ENCODE measurements at places on chromosomes 6 and 20.

- peak; percentile 7 for DNase-seq
Measured at GRCh38 chr6:89298680-89299465, 16.2 kb downstream of the GABRR2 start.

GRCh38 chr6:6277413-6277812 is 43.0 kb downstream of the F13A1 start:
- DNase-seq: no peak

DNA sequence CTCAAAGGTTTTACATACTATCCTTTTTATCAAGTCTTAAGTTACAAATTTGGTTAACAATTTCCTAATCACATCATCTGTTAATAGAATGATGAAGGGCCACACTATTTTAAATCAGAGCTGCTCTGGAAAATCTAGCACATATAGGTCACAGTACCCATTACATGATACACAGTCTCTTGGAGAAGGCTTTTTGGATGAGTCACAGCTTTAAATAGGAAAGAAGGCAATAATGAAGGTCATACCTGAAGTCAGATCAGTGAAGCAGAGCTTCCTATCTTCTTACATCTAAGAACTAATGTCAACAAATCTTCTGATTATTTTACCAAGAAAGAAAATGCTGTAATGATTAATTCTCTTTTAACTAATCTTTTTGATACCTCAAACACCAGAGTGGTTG is 248.5 kb downstream of the BTBD9 start:
- DNase-seq: no peak

DNA sequence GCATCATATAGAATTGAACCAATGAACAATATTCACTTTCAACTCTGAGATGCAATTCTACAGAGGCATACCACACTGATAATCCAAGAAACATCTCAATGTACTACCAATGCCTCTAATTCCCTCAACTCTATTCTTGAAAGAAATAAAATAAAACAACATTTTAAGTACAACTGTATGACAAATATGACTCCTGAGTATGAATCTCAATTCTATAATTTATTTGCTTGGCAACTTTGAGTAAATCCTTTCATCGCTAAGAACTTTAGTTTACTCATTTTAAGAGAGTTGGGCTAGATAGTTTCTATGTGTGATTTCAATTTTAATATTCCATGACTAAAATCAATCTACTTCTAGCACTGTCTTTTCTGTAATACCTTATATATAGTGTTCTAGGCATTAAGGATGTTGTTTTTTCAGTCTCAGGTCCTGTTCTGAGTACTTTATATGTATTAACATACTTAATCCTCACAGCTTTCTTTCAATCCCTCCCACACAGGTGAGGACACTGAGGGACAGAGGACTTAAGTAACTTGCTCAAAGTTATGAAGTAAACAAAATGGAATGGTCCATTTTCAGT is 33.4 kb downstream of the GOPC start:
- no peak for DNase-seq

DNA sequence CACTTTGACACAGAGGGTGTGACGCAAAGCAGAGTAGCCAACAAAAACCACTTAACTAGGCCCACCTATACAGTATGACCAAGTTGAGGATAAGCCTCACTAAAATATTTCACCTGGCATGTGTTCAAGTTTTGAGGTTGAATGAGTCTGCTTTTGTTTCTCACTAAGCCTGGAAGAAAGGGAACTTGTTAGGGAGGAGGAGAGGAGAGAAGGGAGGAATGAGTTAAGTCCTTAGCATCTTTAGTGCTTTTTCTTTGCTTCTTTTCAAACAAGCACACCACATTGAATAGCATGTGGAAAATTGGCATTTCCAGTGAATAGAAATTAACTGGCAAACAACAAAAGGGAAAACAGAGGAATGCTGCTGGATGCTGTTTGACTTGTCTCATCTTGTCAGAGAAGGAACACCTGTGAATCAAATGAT is 461.9 kb downstream of the GJA1 start:
- DNase-seq: no peak

- DNase-seq: no peak
Measured at GRCh38 chr6:143745166-143746133, 67.7 kb downstream of the PHACTR2 start.

GRCh38 chr20:16187956-16188616 is 385.2 kb downstream of the KIF16B start:
- no peak for DNase-seq

DNA sequence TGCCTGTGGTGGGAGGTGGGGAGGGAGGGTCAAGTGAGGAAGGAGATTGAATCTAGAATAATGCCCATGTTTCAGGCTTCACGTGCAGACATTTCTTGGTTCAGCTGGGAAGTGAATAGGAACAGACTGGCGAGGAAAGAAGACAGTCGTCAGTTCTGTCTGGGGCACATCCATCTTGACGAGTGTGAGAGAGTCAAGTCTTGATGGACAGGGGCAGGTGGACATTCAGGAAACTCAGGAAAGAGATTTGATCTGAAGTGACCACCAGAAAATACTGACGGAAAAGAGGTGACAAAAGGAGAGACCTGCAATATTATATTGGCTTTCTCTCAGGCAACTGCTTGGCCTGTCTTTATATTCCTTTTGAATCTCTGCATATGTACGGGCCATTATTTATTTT is 68.6 kb downstream of the ESR1 start:
- no peak for DNase-seq

- no peak for DNase-seq
Measured at GRCh38 chr6:126535138-126535537, 195.2 kb downstream of the CENPW start.

GRCh38 chr6:7785243-7786035 is 59.5 kb downstream of the BMP6 start:
- no peak for DNase-seq

DNA sequence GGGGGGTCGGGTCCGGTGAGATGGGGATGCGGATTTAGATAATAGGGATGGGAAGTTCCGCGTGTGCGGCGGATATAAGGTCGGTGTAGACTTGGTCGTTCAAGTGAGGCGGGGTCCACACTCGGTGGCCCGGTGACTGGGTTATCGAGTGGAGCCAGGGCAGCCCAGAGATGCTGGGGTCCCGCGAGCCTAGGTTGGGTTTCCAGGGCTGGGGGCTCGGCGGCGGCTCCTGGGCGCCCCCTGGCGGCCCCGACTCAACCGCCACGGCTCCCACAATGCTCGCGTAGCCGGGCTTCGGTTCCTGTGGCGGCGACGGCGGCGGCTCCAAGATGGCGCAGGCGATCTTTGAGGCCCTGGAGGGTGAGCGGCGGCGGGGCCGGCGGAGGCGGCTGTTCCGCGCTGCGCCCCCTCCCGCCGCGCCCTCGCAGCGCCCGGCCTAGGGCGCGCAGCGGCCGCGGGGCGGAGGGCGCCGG is at the start of gene ZNF341:
Gene ZNF341 (plus strand): TSS at position 304 of the 473 bp plus-strand sequence. CDS start 26 bp downstream, at position 330.
- DNase-seq: peak; percentile 94

- DNase-seq: no peak
Measured at GRCh38 chr6:37016995-37017394, 11.5 kb downstream of the FGD2 start.

DNA sequence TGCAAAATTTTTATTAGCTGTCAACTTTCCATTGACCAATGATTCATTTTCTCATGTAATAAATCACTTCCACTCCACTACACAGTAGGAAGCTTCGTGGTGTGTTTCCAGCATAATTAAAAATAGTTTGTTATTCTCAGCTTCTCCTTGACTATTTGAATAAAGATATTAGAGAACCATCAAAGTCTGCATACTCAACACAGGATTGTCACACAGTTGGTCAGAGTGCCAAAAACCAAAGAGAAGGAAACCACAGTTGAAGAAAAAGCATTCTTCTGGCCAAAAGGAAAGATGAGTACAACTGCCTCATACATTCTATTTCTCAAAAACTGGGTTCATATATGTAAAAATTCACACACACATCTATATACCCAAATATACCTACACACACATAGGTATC is 455.1 kb upstream of the HSF2 start:
- DNase-seq: no peak

GRCh38 chr20:5767493-5768098 is 17.4 kb downstream of the SHLD1 start:
- DNase-seq: no peak

GRCh38 chr20:4014031-4014474 is 1.3 kb downstream of the RNF24 start:
- DNase-seq: no peak

DNA sequence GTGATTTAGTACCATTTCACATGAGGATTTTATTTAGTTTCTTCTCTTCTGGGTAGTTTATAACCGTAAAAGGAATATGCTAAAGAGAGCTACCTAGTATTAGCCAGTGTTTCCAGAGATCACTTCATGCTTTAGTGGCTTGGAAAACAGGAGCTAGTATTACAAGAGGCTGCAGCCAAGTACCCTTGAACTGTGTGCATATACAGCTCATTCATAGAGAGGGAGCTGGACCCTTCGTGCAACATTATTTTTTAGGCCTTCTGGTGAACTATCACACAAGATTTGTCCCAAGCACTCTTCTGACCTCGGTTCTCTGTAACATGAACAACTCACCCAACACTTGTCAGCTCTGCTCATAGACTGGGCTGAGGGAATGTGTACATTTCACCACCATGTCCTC is 74.9 kb upstream of the RIN2 start:
- DNase-seq: no peak

- no peak for DNase-seq
Measured at GRCh38 chr20:19027971-19028370, 184.5 kb upstream of the SLC24A3 start.

- no peak for DNase-seq
Measured at GRCh38 chr6:22809370-22809769, 240.0 kb downstream of the HDGFL1 start.

DNA sequence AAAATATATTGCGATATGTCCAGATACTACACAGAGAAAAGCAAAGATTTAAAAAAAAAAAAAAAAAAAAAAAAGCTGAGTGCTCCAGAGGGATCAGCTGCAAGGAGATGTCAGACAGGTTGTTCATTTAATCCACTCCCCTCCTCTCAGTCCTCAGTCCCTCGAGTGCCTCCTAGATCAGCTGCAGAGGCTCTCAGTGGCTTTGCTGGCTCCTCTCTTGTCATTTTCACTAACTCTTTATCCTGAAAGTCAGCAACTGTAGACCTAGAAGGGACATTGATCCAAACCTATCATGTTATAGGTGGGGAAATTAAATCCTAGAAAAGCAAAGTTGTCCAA is 61.6 kb downstream of the KIAA0319 start:
- DNase-seq: no peak

GRCh38 chr20:11247046-11248010 is 573.5 kb upstream of the JAG1 start:
- no peak for DNase-seq

DNA sequence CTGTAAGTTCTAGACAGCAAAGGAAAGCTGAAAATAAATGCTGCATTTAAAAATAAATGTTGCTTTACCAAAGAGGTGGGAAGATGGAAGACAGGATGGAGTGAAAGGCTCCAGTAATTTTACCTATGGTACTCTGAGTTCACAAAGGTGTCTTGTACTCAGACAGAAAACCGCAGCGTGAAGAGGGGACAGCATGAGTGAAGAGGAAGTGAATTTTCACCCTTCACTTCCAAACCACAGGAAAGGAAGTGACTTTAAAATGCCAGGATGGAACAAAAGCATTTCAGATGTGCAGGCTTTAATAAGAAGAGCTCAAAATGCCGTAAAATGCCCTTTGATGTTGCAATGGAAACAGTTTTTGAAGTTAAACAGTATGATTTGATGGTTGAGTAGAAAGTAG is 91.2 kb upstream of the TINAG start:
- no peak for DNase-seq

GRCh38 chr6:6910734-6911295 is 196.9 kb upstream of the RREB1 start:
- DNase-seq: no peak

DNA sequence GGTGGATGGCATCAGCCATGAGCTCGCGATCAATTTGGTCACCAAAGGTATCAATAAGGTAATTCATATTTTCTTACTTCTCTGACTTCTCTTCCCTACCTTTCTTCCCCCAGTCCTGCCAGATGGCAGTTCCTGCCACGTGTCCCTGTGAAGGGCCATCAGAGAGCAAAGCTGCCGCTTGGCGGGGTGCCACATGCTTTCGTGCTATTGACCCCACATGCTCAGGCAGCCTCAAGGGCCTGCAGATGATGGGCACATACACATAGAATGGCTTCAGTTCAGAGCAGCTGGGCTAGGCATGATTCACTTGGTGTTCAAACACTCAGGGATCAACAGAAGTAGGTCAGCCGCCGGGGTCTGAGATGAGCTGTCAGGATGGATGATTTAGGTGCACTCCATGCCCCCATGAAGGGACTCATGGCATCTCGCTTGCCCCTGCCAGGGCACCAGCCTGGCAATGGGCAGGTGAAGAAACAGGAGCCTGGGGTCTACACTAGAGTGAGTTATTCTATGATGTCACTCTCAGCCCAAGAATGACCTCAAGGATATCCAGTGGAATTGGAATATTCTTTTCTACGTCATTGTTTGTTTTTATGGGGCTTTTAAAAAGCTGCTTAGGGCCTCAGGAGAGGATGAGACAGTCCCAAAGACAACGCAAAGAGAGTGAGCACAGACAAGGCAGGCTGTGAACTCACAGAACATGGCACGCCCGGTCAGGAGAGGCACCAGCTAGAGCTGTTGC is 25.5 kb downstream of the BANF2 start:
- DNase-seq: no peak

DNA sequence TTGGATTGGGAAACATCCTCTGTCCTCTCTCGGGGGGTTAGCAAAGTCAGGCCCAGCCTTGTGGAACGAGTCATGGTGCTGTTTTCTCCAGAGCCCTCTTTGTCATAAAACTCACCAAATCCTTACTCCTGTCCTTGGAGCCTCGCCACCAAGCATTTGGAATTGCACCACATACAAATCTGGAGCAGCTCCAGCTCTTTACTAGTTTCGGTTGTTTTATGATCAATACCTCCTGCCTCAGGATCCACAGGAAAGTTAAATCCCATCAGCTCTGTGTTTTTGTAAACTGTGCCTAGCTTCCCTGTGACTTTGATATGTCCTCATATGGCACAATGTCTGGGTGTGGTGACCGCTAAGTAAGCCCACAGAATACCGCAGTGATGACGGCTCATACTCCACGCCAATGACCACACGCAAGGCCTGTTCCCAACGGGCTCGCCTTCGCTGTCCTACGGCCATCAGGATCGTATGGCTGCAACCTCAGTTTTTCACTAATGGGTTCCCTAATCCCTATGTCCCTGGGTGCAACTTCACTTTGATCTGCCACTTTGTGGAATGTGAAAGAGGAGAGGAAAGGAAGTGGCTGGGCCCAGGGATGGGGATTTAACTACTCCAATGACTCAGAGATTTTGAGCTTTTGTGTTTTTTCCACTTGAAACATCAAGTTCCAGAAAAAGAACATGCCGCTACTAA is 111.3 kb upstream of the FOXQ1 start:
- no peak for DNase-seq

GRCh38 chr6:104227508-104227907 is 632.2 kb downstream of the HACE1 start:
- no peak for DNase-seq

- DNase-seq: peak; percentile 34
Measured at GRCh38 chr6:169862043-169862891, 110.8 kb downstream of the ERMARD start.

- no peak for DNase-seq
Measured at GRCh38 chr6:53109612-53110011, 39.0 kb downstream of the GCM1 start.

- DNase-seq: no peak
Measured at GRCh38 chr20:58585753-58586540, 65.1 kb upstream of the STX16 start.

- no peak for DNase-seq
Measured at GRCh38 chr6:51139950-51140385, 321.3 kb downstream of the TFAP2B start.

- no peak for DNase-seq
Measured at GRCh38 chr6:73460056-73460455, 1.5 kb upstream of the MTO1 start.
